B cell (primary cell): ENCODE measurements at places on chromosomes 11 and 22. TPM values are rescaled to one million over a fixed set of nuclear protein-coding genes. Genes with fewer than 3 reads are reported as not detected.

IFITM10 gene
- 0.09 and 0.17 TPM in 2 replicates for polyA plus RNA-seq

MS4A15 gene
- polyA plus RNA-seq = not detected in 2 replicates

KCNJ1 gene
- not detected in 2 replicates for polyA plus RNA-seq

LSP1 gene
- polyA plus RNA-seq = 184 and 249 TPM in 2 replicates

MPZL2 gene
- 0.10 TPM in 1 of 2 replicates, not detected in the other for polyA plus RNA-seq

TRABD gene
- polyA plus RNA-seq = 164 and 179 TPM in 2 replicates

SLC22A6 gene
- not detected in 2 replicates for polyA plus RNA-seq

VSIG10L2 gene
- not detected in 2 replicates for polyA plus RNA-seq

ELFN2 gene
- 0.06 and 0.07 TPM in 2 replicates for polyA plus RNA-seq

KRTAP5-1 gene
- not detected in 2 replicates for polyA plus RNA-seq

DNAJB13 gene
- polyA plus RNA-seq = 0.27 TPM in 1 of 2 replicates, not detected in the other
